ENCODE measurements at places on chromosomes 4 and X.

DNA sequence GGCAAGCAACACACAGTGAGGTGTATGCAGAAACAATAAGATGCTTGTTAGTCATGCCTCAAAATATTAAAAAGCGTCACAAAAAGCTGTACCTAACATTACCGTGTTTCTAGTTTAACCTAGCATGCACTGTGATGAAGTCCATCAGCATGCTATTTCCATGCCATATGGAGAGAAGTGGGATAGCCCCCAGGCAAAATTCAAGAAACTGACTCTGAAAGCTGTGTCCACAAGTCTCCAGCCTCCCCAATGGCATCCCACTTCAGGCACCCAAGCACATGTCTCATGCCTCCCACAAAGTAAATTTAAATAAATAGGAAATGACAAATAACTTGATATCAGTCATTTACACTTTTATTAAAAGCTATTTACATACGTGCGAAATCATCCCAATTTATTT is 10.8 kb downstream of the GABRA2 start:
- no peak for DNase-seq

- no peak for DNase-seq
Observed at GRCh38 chr4:175536852-175537453, 275.1 kb downstream of the GPM6A start.

DNA sequence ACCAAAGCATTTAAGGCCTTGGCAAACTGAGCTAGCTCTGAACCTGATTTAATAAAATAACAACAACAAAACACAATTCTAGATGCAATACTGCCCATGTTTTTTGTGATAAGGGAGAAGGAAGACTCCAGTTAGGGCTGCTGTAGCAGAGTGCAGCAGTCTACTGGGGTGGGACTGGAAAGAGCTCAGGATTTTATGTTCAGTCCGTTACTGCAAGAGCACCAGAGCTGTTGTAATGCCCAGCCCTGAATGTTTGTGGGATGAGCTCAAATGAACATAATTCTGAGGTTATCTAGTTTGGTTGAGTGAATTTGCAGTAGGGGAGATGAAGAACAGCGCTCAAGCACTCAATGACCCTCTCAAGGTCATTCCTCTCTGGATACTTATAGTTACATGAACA is 743.8 kb downstream of the FAT4 start:
- DNase-seq = no peak

DNA sequence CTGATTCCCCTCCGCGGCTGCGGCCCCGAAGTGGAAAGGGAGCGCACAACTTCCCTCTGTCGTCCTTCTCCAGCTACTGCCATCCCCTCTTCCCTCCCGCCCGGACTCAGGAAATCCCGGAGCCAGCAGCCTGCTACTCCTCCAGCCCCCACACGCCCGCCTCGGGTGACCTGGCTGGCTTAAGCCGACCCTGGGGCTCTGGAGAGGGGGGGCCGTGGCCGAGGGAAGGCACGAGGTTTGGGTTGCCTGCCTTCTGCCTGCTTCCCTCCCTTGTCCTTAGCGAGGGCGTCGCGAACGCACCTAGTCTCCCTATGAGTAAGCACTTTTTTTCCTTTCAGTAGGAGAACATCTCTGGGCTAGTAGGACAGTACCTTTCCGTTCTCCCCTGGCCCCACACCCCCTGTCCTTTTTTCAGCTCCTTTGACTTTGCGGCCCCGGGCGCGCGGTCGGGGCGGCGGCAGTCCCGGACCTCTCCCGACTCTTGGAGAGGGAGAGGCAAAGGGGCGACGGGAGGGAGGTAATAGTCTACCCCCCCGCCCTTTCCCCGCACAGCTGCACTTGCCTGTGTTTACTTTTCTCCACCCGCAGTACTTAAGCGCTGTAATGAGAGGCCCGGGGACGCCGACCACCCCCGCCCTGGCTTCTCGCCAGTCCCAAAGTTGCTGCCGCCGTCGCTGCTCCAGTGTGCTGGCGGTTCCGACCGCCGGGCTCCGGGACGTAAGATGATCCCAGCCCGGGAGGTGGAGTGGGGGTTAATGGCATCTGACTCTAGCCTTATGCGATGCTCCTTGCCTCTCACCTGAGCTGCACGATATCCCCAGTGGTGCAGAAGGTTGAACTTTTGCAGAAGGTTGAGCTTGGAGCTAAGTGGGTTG is 868 bp downstream of the PLS3 start:
- DNase-seq = peak; percentile 66

- no peak for DNase-seq
Observed at GRCh38 chr4:61924131-61924530, 724.0 kb downstream of the ADGRL3 start.

DNA sequence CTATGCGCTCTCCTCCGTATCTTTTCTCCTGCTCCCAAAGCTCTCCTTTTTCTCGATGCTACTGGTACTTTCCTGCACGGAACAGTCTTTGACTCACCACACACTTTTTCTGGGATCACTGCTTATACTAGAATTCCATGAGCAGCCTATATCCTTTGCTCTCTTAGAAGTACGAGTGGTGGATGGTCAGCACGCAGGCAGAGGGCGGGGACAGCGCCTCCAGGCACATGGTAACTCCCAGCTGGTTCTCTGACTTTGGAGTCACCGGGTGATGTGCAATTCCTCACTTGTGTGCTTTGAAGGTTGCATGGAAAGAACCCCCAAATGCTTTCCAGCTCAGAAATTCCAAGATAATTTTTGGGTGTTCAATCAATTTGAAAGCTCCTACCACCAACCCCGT is 56.0 kb downstream of the STX18 start:
- DNase-seq = no peak

DNA sequence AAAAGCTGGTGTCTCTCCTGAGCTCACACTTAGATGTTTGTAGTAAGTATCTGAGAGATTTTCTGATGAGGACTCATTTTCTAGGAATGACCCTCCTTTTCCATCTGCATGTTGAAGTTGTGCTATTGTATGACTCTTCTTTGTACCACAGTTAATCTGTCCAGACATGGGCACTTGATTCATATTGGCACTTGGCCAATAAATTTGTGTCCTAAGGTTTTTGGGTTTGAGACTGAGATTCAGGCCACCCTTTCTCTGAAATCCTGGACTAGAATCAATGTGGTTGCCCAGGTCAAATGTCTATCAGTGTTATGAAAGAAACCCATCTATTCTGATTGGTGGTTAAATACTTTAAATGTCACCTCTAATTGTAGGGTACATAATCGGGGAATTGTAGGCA is 869.0 kb downstream of the SH3BGRL start:
- no peak for DNase-seq

GRCh38 chrX:97389761-97390192 is 506.1 kb downstream of the RPA4 start:
- DNase-seq = no peak

- DNase-seq = no peak
Observed at GRCh38 chrX:153782313-153782712, 1.5 kb downstream of the SRPK3 start.

- DNase-seq = no peak
Observed at GRCh38 chrX:115345615-115346014, 56.1 kb downstream of the LUZP4 start.

DNA sequence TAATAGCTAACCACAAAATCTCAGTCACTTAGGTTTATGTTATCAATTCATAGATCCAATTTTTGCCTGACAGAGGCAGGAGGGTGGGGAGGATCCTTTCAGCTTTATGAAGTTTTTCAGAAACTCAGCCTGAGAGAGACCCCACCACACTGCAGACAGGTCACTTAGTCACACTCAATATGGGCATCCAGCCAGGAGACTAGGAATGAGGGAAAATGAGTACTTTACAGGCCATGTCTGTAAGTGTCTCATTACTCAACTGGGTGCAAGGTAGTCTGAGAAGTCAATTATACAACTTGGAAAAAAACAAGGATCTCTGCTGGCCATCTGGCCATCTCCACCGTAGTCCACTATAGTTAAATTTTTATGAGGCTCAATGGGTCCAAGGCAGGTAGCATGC is 365.9 kb downstream of the INPP4B start:
- no peak for DNase-seq

GRCh38 chr4:75726577-75726976 is 2.2 kb downstream of the USO1 start:
- no peak for DNase-seq

DNA sequence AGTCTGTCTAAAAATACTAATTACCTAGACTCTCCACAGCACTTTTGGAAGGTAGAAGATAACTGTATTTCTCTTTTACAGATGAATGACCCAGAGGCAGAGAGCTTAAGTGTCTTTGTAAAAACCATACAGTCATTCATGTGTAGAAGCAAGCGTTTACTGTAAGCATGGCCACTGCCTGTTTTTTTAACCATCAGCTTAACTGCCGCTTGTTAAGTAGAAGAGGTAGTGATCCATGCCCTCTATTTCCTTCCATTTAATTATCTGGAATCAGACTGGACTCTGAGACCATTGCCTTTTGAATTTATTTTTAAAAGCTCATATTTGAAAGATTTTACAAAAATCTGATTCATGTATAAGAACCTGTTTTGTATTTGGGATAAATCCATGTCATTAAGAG is 111.2 kb upstream of the TECRL start:
- no peak for DNase-seq
